GDM1 (cell line): ENCODE measurements at places on chromosomes 5 and 9.

DNA sequence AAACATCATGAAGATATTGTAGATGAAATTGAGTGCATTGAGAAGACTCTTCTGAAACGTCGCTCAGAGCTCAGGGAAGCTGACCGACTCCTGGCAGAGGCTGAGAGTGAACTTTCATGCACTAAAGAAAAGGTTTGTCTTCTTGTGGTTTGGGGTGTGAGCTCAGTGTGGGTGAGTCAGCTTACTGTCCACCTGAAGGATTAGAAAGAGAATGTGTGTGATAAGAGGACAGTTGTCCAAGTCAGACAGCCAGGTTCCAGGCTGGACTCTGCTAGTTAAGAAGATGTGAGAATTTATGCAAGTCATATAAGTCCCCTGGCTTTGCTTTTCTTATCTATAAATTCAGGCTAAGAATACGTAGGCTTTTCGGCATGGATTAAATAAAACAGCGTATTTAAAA lies 46.9 kb downstream of the RAB14 start:
- no peak for DNase-seq

- peak; percentile 32 for DNase-seq
Measured at GRCh38 chr9:6758498-6759184, 868 bp downstream of the KDM4C start.

DNA sequence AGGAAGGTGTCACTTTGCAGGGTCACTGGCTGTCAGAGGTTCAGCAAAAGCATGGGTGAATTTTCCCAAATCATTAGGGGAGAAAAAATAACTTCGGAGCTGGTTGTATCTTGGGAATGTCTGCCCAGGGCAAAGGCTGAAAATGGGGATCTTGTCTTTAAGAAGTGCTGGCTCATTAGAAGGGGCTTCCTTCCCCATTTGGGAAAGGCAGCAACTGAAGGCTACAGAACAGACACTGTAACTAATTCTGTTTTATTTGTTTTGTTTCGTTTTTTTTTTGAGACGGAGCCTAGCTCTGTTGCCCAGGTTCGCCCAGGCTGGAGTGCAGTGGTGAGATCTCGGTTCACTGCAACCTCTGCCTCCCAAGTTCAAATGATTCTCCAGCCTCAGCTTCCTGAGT lies 70.3 kb upstream of the PCA3 start:
- DNase-seq = no peak

GRCh38 chr9:79408617-79409016 lies 163.1 kb upstream of the TLE4 start:
- DNase-seq = no peak

DNA sequence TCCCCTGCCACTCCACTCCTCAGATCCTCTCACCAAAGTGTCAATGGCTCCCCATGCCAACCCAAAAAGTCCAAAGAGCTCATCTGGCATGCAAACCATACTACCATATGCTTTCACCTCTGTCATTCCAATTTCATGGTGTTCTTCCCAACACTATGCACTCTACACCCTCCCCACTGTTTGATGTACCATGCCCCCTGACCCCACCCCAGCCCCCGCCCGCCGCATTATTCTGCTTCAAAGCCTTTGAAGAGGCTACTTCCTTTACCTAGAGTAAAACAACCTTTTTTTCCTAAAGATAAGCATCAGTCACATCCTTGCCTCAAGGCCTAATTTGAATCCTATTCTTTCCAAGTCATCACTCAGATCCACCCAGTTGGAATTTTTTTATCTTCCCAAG lies 226.3 kb downstream of the DEPDC1B start:
- DNase-seq = no peak

GRCh38 chr9:13718539-13718938 lies 439.0 kb upstream of the MPDZ start:
- DNase-seq = no peak

DNA sequence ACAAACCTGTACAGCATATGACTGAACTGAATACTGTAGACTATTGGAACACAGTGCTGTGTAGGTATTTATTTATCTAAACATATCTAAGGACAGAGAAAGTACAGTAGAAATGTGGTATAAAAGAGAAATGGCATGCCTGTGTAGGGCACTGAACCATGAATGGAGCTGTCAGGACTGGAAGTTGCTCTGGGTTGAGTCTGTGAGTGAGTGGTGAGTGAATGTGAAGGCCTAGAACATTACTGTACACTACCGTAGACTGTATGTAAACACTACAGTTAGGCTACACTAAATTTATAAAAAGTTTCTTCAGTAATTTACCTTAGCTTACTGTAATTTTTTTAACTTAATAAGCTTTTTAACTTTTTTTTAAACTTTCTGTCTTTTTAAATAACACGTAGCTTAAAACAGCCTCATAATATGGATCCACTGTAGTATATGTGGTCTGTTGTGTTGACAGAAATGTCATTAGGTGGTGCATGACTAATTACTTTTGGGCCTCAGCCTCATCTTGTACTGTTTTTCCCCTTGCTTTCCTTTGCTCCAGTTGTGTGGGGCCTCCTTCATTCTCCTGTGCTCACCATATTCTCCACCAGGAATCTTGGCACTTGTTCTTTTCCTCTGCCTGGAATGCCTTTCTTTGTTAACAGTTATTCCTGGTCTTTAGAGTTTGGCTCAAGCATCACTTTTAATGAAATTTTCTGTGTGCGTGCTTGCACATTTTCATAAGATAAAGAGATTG lies 8.8 kb downstream of the SPIN1 start:
- no peak for DNase-seq

GRCh38 chr9:112103405-112103804 lies 71.7 kb downstream of the SUSD1 start:
- DNase-seq = no peak

GRCh38 chr9:88706193-88707113 lies 171.5 kb downstream of the NXNL2 start:
- DNase-seq = no peak

- no peak for DNase-seq
Measured at GRCh38 chr5:178180141-178180863, 6.9 kb downstream of the GMCL2 start.

DNA sequence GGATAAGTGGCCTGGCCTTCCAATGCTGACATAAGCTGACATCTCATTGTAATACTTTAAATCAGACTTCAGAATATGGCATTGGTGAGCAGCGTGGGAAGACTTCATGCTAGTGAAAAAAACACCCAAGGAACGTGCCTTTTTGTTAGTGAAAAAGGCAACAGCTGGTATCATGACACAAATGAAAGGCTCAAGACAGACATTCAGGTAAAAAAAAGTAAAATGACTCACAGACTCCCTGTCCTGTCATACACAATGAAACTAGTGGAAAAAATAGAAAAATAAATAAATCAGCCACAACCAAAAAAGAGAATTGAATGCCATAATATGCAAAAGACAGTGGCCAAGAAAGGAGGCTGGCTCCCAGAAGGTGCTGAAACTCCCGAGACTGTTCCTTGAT lies 24.4 kb upstream of the PPP1R2B start:
- no peak for DNase-seq

DNA sequence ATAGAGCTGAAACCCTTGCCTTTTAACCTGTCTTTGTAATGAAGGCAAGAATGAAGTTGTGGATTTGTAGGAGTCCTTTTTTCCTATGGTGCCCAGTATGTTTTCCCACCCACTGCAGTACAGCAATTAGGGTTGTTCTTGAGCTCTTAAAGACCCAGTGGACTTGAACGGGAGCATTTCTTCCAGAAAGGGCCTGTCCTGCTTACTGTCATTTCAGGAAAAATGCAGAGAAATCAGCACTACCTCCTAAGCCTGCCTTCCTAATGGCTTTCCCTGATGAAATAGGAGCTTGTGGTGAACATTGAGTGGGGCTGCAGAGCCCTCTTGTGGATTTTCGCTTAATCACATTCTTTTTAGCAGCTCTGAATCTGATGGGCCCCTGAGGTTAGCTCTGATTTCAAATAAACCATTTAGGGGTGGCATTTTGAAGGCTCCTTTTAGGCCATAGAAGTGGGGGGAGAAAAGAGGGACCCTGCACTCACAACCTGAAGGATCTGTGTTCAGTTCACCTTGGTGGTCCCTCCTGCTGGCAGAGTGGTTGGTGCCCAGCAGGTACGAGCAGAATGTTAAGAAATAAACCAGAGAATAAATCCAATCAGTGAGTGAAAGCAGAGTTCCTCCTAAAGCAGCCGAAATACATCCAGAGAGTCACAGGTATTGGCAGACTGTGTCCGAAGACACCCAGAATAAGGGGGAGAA lies 188.0 kb upstream of the KLF9 start:
- peak; percentile 40 for DNase-seq

- DNase-seq = no peak
Measured at GRCh38 chr5:59097116-59097515, 514.2 kb downstream of the RAB3C start.

- no peak for DNase-seq
Measured at GRCh38 chr5:180180846-180181245, 28.2 kb downstream of the RASGEF1C start.

GRCh38 chr5:112366987-112367386 lies 52.1 kb downstream of the EPB41L4A start:
- DNase-seq = no peak

GRCh38 chr5:131210151-131210510 lies 39.4 kb downstream of the LYRM7 start:
- DNase-seq = no peak

DNA sequence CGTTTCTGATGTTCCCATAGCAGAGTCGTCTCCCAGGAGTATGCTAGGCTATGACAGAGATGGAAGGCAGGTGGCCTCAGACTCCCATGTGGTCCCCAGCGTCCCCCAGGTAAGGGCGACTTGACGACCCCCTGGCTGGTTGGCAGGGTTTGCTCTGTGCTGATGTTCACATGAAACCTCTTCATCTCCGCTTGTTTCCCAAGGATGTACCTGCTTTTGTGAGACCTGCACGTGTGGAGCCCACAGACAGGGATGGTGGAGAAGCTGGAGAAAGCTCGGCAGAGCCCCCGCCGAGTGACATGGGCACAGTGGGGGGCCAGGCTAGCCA lies 108.3 kb downstream of the WNK2 start:
- DNase-seq = no peak

GRCh38 chr9:110351009-110351467 lies 13.4 kb upstream of the TXNDC8 start:
- no peak for DNase-seq

DNA sequence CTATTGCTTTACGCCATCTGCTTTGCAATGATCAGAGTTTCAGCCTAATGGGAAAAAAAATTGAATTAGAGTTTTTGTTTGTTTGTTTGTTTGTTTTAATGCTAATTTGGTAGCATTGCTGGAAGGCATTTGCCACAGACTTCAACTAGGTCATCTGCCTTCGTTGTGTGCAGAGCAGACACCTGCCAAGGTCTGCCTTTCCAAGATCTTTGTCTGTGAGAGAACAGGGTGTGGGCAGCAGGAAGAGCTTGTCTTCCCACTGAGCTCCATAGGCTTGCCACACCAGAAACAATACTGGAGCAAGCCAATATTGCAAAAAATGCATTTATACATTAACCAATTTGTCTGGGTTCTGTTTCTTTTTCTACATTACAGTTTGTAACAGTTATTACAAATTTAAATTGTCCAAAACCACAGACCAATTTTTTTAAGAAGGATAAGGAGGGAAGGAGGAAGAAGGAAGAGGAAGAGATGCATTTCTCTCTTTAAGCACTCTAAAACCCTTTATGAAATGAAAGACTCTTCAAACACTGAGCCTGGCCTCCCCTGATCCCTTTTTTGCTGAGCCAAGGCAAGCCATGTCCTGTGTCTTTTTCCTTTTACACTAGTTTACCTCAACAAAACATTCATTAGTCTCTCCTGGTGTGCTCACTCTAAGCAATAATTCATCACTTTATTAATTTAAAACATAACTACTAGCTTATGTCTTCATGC lies 210.5 kb downstream of the SNX18 start:
- no peak for DNase-seq

DNA sequence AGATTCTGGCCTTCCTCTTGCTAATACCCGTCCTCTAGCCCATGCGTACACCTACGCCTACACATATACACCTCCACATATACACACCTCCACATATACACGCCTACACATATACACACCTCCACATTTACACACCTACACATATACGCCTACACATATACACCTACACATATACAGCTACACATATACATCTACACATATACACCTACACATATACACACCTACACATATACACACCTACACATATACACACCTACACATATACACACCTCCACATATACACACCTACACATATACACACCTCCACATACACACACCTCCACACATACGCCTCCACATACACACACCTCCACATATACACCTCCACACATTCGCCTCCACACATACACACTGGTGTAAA lies 27.2 kb downstream of the AK3 start:
- no peak for DNase-seq

DNA sequence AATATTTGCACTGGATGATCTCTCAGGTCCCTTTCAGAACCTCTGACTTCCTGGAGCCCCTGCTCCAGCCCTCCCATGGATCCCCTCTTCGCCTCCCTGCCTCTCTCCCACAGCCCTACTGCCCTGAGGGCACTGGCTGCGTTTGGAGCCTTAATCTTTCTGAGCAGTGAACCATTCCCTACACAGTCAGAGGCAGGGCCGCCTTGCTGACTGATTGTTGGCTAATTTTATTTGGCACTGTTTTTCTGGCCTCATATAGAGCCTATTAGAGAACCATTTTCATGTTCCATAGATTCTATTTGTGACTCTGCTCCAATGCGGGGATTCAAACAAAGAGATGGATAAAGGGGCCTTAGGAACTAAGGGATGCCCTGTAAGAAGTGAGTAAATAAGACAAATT lies 91.1 kb downstream of the BRINP1 start:
- no peak for DNase-seq

DNA sequence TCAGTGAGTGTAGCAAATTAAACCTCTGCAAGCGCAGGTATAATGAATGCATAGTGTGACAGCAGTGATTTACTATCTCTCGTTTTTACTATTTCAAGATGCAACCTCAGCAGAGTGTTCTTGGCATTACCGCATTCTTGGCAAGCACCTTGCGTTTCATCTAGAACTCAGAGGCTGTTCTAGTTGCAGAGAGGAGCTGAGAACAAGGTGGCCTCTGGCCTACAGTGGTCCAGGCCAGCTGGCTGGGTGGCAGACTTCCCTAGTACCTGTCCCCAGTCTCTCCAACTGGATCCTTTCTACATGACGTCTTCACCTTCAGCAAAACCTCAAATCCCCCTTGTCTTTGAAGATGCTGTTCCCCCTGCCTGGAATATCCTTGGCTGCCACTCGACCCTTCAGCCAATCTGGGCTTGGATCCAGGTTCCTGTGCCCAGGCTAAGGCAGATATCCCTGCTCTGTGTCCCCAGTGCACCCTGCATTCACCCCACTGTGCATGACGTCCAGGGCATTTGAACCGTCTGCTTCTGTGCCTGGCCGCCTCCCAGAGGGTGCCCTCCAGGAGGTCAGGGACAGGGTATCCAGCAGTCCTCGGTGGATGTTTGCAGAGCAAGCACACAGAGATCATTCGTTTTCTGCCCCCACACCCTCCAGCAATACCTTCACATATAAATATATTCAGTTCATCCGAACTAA lies 120.4 kb upstream of the CPEB4 start:
- DNase-seq = no peak

GRCh38 chr5:35804841-35805240 lies 51.9 kb upstream of the IL7R start:
- no peak for DNase-seq

GRCh38 chr5:56517011-56517416 lies 283.9 kb upstream of the ANKRD55 start:
- DNase-seq = no peak

GRCh38 chr9:134381671-134382516 lies 55.6 kb downstream of the RXRA start:
- peak; percentile 92 for DNase-seq

GRCh38 chr9:2496169-2496568 lies 125.4 kb upstream of the VLDLR start:
- DNase-seq = no peak

GRCh38 chr9:37486256-37486615 lies 488 bp downstream of the POLR1E start:
- DNase-seq = no peak
